Cardiac fibroblast (primary cell): ENCODE measurements at places on chromosomes 16 and 17.

GRCh38 chr16:15650698-15651171 lies 690 bp downstream of the NDE1 start:
- DNase-seq: peak; percentile 29

DNA sequence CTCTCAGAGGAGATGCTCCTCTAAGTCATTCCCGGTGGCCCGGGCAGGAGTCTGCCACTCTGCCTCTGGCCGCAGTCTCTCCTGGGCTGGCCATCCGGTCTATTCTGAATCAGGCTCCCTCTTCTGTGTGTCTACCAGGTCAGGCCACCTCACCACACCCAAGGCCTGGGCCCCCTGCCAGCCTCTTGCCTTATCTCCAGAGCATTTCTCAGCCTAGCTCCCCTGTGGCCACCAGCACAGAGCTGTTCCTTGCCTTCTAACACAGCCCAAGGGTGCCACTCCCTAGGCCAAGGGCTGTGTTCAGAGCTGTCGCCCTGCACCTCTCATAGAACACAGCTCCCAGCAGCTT lies 55.3 kb downstream of the MYO18A start:
- DNase-seq: no peak

DNA sequence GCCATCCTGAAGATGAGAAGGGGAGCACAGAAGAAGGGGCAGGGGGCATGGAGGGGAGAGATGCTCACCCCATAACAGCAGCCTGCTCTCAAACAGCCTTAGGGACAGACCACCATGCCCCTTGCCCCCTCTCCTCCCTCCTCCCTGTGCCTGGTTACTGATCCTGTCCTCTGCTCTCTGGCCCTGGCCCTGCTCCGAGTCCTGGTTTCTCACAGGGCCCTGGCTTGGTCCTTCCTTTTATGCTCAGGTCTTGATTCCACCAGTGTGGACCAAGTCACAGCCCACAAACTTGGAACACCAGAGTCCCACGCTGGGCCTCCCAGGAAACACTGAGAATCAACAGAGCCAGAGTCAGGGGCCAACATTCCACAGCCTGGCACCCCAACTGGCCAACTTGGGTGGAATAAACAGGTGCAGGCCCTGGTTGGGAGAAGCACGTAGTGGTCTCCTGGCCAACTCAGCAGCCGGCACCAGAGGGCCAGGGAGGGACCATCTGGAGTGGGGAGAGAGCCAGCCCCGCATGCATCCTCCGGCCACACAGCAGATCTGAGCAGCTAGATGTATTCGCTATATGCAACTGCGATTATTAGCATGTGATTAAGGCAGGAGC lies 44.9 kb upstream of the CDC42EP4 start:
- DNase-seq: no peak

- DNase-seq: no peak
Observed at GRCh38 chr16:88005181-88005581, 53.9 kb downstream of the BANP start.

DNA sequence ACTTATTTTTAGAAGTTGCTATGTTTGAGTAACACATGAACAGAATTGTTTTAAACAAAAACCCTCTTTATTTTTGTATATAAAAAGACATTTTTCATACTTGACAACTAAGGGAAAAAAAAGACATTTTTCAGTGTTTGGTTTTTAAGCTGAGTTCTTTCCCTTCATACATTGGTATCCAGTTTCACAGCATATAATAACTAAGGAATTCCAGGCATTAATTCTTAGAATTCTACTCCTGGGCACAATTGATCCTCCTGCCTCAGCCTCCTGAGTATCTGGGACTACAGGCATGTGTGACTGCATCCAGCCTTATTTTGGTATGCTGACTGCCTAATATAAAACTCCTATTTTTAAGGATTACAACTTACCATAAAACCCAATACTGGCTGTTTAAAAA lies 8.4 kb downstream of the FBXO47 start:
- peak; percentile 38 for DNase-seq

- peak; percentile 84 for DNase-seq
Observed at GRCh38 chr16:51392521-51393187, 241.6 kb upstream of the SALL1 start.
